Bladder microvascular endothelial cell (primary cell): ENCODE measurements at places on chromosomes 4 and X. TPM values are rescaled to one million over a fixed set of nuclear protein-coding genes. Genes with fewer than 3 reads are reported as not detected.

The ERCC6L gene
- total RNA-seq = 3.1 and 3.5 TPM in 2 replicates

The MAGEE1 gene
- total RNA-seq = 0.65 and 1.2 TPM in 2 replicates

The ADGRG4 gene
- total RNA-seq = under 0.01 and 0.06 TPM in 2 replicates

The XK gene
- under 0.01 TPM in 2 replicates for total RNA-seq

The FMR1NB gene
- not detected in 2 replicates for total RNA-seq

The CLDN34 gene
- total RNA-seq = 0.25 TPM in 1 of 2 replicates, not detected in the other

The SLC49A3 gene
- 4.4 and 5.9 TPM in 2 replicates for total RNA-seq

The IL3RA gene
- total RNA-seq = 47.8 and 78.2 TPM in 2 replicates

The PRRG3 gene
- total RNA-seq = not detected in 2 replicates

The CXorf38 gene
- total RNA-seq = 11.0 and 11.8 TPM in 2 replicates

The CAPN6 gene
- total RNA-seq = not detected in 2 replicates

The HPGD gene
- total RNA-seq = not detected in 2 replicates

The CXCL3 gene
- 0.16 and 1.1 TPM in 2 replicates for total RNA-seq

The TMEM271 gene
- total RNA-seq = not detected in 2 replicates

The DMP1 gene
- total RNA-seq = not detected in 2 replicates

The CHRDL1 gene
- total RNA-seq = not detected in 2 replicates

The PTTG2 gene
- total RNA-seq = 0.16 TPM in 1 of 2 replicates, not detected in the other

The NPY5R gene
- not detected in 2 replicates for total RNA-seq

The FHIP1A gene
- 0.13 and 0.16 TPM in 2 replicates for total RNA-seq
